Panc1 (cell line): ENCODE measurements at places on chromosomes 11 and 22. TPM values are rescaled to one million over a fixed set of nuclear protein-coding genes. Genes with fewer than 3 reads are reported as not detected.

GRCh38 chr11:68259122-68259959 lies 12.4 kb downstream of the C11orf24 start:
- DNase-seq, result no peak

The TTC28 gene
- total RNA-seq, result 24.8 TPM

The EI24 gene
- 193 TPM for total RNA-seq

The FGF3 gene
- total RNA-seq, result not detected

- no peak for DNase-seq
Measured at GRCh38 chr11:10107497-10107896, 186.5 kb downstream of the SBF2 start.

- no peak for DNase-seq
Measured at GRCh38 chr11:34226210-34226609, 120.8 kb downstream of the NAT10 start.

GRCh38 chr22:37171662-37172061 lies 16.4 kb downstream of the C1QTNF6 start:
- DNase-seq, result no peak

The RIC3 gene
- 4.2 TPM for total RNA-seq

The CREB3L1 gene
- total RNA-seq, result 35.6 TPM

DNA sequence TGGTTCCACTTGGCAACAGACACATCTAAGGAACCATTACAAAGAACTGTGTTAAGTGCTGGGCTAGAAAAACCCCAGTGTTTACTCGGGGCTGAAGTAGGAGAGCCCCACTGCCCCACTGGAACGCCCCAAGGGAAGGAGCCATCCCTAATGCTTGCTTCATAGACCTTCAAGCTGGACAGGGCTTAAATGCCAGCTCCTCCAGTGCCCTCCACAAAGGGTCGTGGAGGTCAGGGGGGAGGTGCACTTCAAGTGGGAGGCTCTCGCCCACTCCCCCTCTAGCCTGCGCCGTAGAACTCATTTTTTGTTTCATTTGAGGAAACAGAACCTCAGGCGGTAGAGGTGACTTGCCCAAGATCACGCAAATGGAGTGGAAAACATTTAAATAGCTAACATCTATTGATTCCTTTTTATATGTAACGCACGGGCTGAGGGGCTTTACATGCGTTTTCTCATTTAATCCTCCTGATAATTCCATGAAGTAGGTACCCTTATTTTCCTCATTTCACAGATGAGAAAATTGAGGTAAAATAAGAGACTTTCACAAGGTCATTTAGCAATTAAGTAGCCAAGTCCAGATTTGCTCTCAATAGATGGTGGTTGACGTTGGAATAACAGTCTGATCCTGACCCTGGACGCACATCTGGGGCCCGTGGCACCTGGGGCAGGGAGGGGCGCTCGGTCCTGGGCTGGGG lies 545 bp upstream of the ZDHHC13 start:
- DNase-seq, result no peak

The CST6 gene
- 0.23 TPM for total RNA-seq

DNA sequence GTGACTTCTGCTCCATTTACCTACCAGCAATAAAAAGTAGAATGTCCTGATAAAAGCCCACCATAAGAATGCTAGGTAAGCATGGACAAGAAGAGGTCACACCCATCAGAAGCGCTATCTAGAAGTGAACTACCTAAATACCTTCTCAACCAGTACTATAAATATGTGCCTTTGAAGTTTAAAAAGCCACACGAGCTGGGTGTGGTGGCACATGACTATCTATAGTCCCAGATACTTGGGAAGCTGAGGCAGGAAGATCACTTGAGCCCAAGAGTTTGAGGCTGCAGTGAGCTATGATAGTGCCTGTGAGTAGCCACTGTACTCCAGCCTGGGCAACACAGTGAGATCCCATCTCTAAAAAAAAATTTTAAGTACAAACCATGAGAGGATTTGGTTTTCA lies 66.7 kb downstream of the PACSIN2 start:
- no peak for DNase-seq
